Muscle of arm (tissue), 14 donors: ENCODE measurements at places on chromosomes 4 and X. TPM values are rescaled to one million over a fixed set of nuclear protein-coding genes. Genes with fewer than 3 reads are reported as not detected.

SPIN2A gene
- polyA plus RNA-seq = 6.2 TPM

TMEM187 gene
- polyA plus RNA-seq = 6.7 TPM

MAGEB10 gene
- not detected for polyA plus RNA-seq

TDO2 gene
- polyA plus RNA-seq = not detected

GPR78 gene
- polyA plus RNA-seq = not detected

SPANXA2 gene
- polyA plus RNA-seq = not detected

VCX3B gene
- not detected for polyA plus RNA-seq

FRMD7 gene
- polyA plus RNA-seq = 0.57 TPM

XKRX gene
- not detected for polyA plus RNA-seq

CABS1 gene
- polyA plus RNA-seq = 0.12 TPM

SYN1 gene
- 11.9 TPM for polyA plus RNA-seq

FAM9B gene
- polyA plus RNA-seq = not detected

SCLT1 gene
- polyA plus RNA-seq = not detected

SASH3 gene
- polyA plus RNA-seq = 8.8 TPM

GAGE13 gene
- polyA plus RNA-seq = not detected

MAGEB1 gene
- not detected for polyA plus RNA-seq
